ENCODE measurements at places on chromosomes 16 and 17.
A peak's percentile ranks its signal among the peaks of the same experiment; 100 is the strongest.

DNA sequence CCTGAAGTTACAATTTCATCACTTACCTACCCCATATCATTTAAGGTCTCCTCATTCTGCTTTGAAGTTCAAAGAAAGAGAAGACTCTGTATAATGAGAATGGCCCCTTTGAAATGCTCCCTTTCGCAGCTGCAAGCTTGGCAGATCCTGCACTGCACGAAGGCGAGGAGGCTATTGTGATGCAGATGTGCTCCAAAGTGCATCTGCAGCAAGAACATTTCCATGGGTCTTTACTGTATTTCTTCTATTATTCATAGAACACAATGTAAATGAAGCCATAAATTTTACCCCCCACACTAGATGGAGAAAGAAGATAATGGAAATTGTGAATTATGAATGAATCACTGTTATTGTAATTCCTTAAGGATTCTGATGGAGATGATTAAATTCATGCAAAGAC, 178.7 kb downstream of the CHD9NB start:
- no peak for DNase-seq

- DNase-seq, result peak; percentile 22
These were observed 460 bp downstream of the ELOB start for GRCh38 chr16:2776500-2777139.

DNA sequence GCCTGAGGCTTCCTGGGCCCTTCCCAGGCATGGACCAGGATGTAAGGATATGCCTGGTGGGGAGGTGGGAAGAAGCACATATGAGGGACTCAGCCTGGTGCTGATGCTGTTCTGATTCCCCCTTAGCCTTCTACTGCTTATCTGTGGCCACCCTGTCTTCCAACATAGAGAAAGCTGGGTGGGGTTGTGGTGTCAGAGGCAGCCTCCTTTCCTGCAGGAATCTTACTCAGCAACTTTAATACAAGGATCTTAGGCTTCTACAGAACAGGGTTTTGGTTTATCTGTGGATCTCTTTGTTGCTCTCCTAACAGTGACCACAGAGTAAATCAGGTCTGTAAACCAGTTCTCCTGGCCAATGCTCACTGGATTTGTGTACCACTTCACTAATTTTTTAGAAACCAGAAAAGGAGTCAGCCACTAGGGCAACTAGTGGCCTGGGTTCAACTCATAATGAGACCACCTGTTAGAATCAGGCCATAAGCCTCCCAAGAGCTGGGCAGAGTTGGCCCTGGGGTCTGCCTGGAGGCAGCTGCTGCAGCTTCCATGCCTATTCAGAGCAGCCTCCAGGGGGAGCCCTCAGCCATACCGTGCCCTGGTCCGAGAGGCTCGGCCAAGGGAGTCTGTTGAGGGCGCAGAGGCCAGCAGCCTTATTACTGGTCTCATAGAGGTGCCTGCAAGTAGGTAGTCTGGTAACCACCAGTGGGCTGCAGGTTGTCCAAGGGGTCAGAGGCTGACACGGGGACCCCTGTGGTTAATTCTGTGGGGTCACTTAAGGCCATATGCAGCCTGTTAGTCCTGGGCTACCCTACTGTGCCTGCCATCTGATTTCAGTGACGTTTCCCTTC, 7.1 kb downstream of the HAS3 start:
- DNase-seq, result no peak

GRCh38 chr17:76567634-76568432, 17.8 kb downstream of the ST6GALNAC2 start:
- no peak for DNase-seq

DNA sequence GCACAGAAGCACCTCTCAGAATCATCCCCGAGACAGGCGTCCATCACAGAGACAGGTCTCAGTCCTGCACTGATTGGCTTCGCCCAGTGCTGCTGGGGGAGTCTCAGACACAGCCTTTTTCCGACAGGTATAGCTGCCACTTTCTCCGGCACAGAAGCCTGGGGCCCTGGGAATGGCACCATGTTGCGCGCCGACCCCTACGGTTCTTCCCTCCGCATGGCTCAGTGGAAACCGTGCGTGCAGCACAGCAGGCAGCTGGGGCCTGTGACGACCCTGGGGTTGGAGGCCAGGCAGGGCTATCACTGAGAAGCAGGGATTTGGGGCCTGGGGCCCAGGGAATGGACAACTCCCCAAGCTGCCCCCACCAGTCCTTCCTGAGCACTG, 29.7 kb upstream of the CDH15 start:
- no peak for DNase-seq
